ENCODE measurements at places on chromosomes 2 and 18.

- DNase-seq, result no peak
These were observed 111.7 kb upstream of the AGAP1 start for GRCh38 chr2:235382179-235382578.

- peak; percentile 49 for DNase-seq
These were observed 12.8 kb upstream of the HPCAL1 start for GRCh38 chr2:10289891-10290290.

- peak; percentile 16 for DNase-seq
These were observed 774 bp upstream of the FZD7 start for GRCh38 chr2:202032846-202033316.

DNA sequence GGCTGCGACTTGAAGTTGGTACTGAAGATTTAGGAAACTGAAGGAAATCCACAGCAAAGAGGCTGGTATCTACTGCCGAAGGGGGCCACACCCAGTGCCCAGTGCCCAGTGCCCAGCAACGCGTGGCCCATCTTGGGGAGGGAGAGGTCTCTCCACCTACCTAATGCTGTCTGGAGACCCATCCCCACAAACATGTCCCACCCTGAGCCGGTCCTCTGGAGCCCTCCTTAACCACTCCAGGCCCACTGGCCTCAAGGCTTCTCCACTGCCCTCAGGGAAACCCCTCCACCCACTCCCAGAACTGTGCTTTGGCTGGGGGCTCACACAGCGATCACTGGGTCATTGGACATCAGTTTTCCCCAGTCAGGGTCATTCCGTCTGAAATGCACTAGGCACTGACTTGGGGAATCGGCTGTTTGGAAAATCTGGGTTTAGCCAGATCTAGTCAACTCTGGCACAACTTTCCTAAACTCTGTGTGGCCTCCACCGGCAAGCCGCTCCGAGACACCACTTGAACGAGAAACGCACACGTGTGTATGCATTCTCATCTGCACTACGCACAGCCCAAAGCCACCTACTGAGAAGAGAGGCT lies 20.1 kb downstream of the GPR55 start:
- DNase-seq, result no peak

GRCh38 chr2:158830201-158830600 lies 35.1 kb downstream of the DAPL1 start:
- no peak for DNase-seq

GRCh38 chr2:224333726-224334482 lies 68.0 kb downstream of the FAM124B start:
- no peak for DNase-seq

GRCh38 chr18:42141439-42141838 lies 186.4 kb downstream of the PIK3C3 start:
- DNase-seq, result no peak

DNA sequence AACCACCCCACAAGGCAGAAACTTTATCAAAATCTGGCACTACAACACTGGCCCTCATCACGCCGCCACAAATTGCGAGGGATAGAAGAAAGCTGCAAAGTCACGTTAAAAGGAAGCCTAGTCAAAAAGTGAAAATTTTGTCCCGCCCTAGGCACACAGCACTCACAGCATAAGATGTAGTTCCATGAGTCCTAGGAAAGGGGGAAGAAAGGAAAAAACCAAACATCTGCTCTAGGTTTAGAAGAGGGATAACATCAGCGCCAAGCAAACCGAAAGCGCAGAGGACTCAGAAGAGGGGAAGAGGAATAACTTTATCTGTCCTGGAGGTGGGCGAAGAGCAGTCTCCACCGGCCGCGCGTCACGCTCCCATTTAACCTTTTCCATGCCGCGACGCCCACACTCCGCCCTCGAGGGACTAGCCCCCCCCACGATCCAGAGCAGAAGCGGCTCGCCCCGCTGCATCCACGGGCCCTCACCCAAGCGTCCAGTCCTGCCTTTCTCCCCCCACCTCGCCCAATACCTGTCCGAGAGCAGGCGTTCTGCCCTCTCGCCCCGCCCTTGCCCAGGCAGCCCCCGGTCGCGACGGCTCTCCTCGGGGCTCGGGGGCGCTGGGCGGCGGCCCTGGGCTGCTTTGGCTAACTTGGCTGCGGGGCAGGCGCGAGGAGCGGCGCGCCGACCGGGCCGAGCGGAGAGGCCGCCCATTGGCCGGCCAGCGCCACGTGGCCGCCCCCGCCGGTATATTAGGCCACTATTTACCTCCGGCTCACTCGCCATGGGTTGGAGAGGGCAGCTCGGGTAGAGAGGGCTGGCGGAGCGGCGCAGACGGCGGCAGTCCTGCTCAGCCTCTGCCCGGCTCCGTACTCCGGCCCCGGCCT lies at the start of gene HOXD1:
TSS of gene HOXD1 (plus strand) at position 770 of the 875 bp plus-strand sequence. CDS start 134 bp downstream, outside the sequence.
- DNase-seq, result peak; percentile 7

DNA sequence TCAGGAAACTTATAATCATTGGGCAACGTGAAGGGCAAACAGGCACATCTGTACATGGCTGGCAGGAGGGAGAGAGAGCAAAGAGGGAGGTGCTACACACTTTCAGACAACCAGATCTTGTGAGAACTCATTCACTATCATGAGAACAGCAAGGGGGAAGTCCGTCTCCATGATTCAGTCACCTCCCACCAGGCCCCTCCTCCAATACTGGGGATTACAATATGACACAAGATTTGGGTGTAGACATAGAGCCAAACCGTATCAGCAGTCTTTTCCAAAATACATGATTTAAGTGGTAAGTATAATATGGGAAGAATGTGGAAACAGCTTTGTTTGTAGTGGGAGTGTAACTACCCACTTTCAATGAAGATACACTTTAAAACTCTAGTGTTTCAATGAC lies 65.0 kb downstream of the EPB41L5 start:
- peak; percentile 57 for DNase-seq

- peak; percentile 50 for DNase-seq
These were observed 66.1 kb downstream of the MARCO start for GRCh38 chr2:119008108-119008507.

- no peak for DNase-seq
These were observed 66.0 kb upstream of the ST3GAL5 start for GRCh38 chr2:85954590-85955458.

- no peak for DNase-seq
These were observed 27.1 kb downstream of the SLC38A11 start for GRCh38 chr2:164928101-164928673.

DNA sequence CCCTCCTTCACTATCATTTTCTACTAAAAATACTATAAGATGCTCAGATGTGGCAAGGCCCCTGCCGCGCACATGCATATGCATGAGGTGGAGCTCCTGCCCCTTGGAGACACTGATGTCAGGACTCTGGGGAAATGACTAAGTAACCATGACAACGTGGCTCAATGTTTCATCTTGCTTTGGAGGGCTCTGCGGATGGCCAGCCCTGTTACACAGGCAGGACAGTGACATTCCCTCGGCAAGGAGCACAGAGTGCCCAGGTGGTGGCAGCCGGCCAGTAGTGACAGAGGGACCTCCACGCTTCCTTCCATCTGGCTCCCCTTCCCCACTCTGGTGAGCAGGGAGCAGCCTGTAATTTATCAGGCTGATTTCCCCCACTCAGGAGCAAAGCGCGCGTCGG lies 364.1 kb downstream of the SS18 start:
- no peak for DNase-seq

DNA sequence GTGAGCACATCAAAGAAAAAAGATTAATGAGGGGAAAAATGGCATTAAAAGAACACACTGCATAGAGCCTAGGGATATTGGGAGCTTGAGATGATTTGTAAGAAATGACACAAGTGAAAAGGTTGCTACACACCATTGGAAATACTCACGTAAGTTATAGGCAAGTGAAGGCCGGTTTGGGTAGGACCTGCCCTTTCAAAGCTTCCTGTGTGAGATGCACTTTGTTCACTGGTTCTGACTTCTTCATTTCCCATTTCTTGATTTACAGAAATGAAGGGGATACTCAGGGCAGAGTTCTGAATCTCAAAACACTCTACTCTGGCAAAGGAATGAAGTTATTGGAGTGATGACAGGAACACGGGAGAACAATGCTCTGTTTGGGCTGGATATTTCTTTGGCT lies at the start of gene IL18RAP:
TSS of gene IL18RAP (plus strand) at position 251 of the 400 bp plus-strand sequence. CDS start at position 369, 118 bp downstream.
- DNase-seq, result no peak

DNA sequence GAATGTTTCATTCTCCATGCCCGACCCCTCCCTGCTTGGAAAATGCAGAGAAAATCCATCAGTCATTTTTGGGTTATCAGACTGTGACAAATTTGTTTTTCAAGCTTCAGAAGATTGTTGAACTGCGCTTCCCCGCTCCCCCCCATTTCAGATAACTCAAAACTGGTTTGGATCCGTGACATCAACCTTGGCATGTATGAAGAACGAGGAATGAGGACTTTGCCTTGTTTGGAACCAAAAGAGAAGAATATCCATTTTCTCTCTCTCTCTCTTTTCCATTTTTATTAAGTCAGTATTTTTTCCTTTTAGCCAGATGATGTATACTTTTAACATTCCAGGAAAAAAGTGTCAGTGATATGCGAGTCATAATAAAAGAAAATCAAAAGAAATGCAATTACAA lies 171.6 kb downstream of the BCL2 start:
- DNase-seq, result no peak

DNA sequence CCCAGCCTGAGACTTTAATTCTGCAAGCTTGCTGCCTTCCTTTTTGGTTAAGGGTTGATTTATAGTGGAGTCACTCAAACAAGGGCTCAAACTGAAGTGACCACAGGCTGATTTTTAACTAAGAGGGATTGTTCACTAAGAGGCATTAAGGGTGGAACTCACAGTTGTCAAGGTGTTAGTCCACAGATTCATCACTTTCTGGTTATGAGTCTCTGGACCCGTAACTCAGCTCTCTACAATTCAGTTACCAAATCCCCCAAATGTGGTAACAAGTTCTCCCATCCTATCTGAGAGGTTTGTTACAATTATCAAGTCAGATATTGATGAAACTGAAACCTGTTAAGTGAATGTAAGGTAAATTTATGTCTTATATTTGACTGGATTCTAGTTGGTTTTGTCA lies 185.9 kb upstream of the KLHL14 start:
- DNase-seq, result no peak

- peak; percentile 54 for DNase-seq
These were observed 59.5 kb downstream of the PUM2 start for GRCh38 chr2:20291106-20291564.

DNA sequence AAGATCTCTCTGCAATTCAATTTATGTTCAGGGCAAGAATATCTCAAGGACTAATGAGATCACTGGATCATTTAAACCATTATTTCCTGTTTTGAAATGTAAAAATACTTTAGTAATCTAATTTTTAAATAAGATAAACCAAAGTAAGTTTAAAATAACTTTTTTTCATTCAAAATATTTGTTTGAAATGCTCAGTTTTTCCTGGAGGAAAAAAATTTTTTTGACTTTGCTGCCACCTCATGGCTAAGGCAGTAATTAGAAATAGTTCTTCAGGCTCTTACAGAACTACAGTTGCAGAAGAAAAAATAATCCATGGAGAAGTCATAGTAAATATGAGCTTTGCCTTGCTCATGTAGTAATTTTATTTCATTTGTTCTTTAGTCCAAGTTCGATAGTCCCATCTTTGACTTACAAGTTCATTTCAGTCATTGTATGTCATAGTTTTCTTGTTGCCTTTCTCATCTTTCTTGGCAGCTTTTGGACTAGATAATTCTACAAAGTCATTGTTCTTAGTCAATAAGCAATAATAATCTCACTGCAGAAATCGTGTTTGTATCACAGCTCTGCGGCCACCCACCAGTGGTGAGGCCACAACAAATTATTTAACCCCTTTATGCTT lies 127.4 kb downstream of the DPP4 start:
- peak; percentile 44 for DNase-seq

- DNase-seq, result no peak
These were observed 107.6 kb upstream of the RMP24 start for GRCh38 chr18:35864916-35865315.

Measured in inflammatory macrophage treated with lipopolysaccharide for 4 hours (primary cell).